Activated CD4-positive, alpha-beta T cell treated with anti-CD3 and anti-CD28 coated beads, Interleukin-2, amount 50 U/mL, for 1 hour (primary cell): ENCODE measurements at places on chromosomes 16 and 17.

GRCh38 chr16:89176147-89176690 is 4.7 kb downstream of the CDH15 start:
- DNase-seq: no peak

- no peak for DNase-seq
Observed at GRCh38 chr17:66777689-66778225, 57.2 kb upstream of the CACNG5 start.

DNA sequence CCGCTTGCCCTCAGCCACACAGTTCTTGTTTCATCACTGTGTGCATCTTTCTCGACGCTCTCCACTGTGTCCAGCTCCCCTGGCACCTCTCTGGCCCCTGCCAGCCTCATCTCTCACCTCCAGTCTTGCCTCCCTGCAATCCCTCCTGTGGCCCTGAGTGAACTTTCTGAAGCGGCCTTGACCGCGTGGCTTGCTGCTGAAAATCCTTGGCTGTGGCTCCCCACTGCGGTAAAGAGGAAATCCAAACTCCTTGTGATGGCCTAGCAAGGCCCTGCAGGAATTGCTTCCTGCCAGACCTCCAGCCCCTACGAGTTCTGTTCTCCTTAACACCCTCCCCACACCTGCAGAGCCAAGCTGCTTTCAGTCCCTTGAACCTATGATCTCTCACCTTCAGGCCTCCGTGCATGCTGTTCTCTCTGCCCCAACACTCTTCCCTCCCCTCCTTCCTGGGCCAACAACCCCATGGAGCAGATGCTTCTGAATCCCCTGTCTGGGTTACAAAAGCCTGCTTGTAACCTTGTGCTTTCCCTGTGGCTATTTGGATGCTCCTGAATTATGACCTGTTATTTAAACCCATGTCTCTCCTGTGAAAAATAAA is 33.6 kb upstream of the BRD7 start:
- DNase-seq: no peak

GRCh38 chr16:74455619-74456289 is 34.5 kb upstream of the CLEC18B start:
- DNase-seq: no peak

DNA sequence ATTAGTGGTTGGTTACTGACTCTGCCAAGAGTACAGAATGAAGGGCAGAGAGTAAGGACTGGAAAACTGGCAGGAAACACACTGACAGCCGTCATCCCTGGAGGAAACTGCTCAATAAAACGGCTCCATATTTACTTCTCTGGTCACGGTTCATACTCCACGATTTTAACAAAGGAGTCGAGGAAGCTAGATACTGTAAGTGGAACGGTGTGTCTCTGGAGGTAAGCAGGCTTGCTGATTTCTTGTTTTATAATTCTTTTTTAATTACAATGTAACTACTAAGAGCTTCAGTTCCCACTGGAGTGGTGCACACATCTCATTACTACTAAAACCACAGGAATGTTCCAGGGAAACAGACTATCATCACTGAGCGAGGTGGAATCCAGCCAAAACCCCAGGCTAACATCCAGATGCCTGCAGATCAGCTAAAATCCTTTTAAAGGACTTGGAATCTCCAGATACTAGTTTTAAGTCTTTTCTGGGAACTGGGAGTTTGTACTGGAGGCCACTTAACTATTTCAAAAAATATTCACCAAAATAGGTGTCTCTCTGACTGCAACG is 17.8 kb downstream of the SERPINF1 start:
- DNase-seq: no peak

- DNase-seq: peak; percentile 77
Observed at GRCh38 chr16:89256651-89257254, 39.2 kb downstream of the ZNF778 start.

DNA sequence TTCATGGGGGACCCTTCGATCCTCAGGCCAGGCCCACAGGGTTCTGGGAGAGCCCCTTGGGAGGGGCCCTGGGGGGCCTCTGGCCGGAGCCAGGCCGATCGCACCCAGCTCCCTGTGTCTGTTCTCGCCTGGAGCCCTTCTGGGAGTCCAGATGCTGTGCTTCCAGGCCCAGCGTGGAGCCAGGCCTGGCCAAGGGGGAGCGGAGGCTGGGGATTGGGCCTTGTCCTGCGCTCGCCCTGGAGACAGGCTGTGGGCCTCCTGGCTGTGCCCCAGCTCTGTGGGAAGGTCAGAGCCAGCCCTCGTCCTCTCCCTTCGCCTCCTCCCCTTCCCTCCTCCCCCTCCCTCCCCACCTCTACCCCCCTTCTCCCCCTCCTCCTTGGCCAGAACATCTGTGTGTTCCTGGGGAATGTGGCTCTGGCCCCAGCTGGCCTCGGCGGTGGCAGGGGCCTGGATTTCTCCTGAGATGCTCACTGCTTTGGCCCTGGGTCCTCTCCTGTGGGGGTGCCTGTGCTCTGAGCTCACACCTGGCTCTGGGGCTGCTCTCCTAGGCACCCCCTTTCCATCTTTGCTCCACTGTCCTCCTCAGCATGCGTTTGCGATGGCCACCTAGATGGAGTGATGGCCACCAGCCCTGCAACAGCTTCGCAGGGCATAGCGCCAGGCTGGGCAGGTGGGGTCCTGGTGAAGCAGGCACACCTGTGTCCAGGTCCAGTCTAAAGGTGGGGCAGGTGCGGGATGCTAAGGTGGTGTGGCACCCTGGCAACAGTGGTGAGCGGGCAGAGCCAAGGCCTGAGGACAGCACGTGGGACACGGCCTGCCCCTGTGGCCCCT is 90.6 kb upstream of the CIBAR2 start:
- no peak for DNase-seq

GRCh38 chr17:17809531-17810083 is 27.2 kb downstream of the SREBF1 start:
- no peak for DNase-seq

- no peak for DNase-seq
Observed at GRCh38 chr16:89330177-89330856, 112.8 kb downstream of the ZNF778 start.

DNA sequence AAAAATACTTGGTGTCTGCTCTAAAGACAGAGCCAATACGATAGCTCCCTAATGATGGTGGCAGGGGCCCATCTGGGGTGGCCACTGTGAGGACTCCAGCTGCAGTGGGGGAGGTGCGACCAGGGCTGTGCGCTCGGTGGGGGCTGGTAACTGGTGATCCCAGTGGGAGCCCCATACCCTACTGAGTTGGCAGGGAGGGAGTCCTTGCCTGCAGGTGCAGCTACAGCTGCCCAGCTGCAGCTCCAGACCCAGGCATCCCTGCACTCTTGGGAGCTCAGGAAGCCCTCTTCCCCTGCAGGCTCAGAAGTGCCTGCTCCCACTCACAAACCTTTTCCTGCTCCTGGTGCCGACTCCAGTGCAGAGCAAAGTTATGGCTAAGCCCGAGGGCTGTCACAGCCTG is 31.2 kb upstream of the KIF2B start:
- no peak for DNase-seq

DNA sequence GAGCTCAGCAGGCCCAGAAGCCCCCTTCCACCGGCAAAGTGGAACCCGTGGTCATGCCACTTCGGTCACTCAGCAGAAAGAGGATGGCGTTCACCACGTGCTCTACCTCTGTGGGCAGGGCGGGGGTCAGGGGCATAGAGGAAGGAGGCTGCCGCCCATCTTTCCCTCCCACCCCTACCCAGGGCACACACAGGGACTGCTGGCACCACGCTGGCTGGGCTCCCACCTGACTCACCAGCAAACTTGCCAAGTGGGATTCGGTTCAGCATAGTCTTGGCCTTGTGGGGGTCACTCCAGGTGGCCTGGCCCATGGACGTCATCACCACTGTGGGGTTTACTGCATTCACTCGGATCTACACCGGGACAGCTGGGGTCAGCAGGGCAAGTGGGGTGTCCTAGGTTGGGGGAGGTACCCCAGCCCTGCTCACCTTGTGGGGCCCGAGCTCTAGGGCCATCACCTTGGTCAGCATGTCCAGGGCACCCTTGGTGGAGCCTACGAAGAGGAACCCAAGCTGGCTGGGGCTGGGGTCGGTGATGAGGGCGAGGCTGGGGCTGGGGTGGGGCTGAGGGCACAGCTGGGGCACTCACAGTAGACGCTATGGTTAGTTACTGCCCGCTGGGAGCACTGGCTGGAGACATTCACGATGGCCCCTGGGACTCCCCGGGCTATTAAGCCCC is 1.4 kb downstream of the DCXR start:
- DNase-seq: no peak

DNA sequence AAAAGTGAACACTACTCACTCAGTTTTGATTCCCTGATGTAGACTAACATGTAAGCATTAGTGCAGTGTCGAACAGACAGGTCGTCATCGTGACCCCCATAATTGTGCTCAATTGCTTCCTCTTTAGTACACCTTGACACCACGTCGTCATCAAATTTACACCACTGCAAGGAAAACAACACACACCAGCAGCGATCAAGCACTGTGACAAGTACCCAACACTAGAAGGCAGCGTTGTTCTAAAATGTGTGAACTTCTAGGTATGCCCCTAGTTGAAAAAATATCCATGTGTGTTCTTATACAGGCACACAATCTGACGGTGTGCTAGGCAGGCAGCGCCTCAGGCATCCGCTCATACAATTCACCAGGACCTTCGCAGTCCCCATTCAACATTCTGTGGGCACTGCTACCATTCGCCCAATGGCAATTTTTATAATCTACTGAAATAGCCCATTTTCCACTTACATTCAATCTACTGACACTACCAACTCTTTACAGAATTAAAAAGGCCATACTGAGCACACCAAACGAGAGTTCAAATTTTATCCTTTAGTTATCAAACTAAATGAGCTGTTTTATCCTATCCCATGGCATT is 23.1 kb downstream of the LITAFD start:
- no peak for DNase-seq

GRCh38 chr17:55540414-55541091 is 29.3 kb upstream of the SMIM36 start:
- no peak for DNase-seq

- DNase-seq: no peak
Observed at GRCh38 chr17:68532826-68533225, 20.6 kb downstream of the PRKAR1A start.

DNA sequence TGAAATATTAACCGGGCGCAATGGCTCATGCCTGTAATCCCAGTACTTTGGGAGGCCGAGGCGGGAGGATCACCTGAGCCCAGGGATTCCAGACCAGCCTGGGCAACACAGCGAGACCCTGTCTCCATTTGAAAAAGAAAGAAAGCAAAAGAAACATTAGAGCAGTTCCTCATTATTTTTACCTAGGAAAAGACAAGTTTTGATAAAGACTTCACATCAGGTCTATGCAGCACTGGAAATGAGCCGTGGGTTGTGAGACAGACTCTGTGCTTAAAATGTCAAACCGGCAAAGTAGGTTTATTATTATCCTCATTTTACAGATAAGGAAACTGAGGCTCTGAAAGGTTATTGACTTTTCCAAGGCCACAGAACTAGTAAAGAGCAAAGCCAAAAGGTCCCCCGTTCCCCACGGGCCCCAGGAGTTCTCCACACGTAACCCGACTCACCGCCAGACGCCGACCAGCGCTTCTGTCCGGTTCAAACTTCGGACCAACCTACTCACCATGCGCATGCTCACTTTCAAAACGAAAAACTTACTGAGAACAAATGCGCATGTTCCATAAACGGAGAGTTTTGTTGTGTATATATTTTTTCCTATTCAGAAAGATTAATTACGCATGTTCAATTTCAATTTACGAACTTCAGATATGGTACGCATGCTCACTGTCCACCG is 356 bp downstream of the TUBD1 start:
- no peak for DNase-seq

GRCh38 chr17:35645923-35646322 is 58.8 kb downstream of the AP2B1 start:
- no peak for DNase-seq

GRCh38 chr17:62859146-62859545 is 51.0 kb upstream of the MARCHF10 start:
- DNase-seq: no peak

- no peak for DNase-seq
Observed at GRCh38 chr17:32570081-32570396, 83.2 kb downstream of the CDK5R1 start.
